PC-3 (cell line): ENCODE measurements at places on chromosomes 5 and 9.

GRCh38 chr5:105448271-105448670 lies 1885.7 kb upstream of the NUDT12 start:
- no peak for DNase-seq

DNA sequence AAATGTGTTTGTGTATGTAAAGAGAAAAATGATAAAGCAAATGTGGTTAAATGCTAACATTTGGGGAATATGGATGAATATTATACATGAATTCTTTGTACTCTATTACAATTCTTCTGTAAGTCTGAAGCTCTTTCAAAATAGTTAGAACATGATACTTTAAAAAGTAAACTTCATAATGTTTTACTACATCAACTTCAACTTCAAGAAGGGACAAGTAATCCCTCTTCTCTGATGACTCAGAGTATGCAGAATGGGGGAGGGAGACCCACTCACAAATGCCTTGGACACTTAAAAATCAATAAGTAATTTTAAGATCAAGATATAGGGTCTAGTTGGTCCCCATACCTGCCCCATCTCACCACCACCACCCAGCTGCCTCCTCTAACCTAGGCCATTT lies 162.4 kb downstream of the ESM1 start:
- DNase-seq = no peak

DNA sequence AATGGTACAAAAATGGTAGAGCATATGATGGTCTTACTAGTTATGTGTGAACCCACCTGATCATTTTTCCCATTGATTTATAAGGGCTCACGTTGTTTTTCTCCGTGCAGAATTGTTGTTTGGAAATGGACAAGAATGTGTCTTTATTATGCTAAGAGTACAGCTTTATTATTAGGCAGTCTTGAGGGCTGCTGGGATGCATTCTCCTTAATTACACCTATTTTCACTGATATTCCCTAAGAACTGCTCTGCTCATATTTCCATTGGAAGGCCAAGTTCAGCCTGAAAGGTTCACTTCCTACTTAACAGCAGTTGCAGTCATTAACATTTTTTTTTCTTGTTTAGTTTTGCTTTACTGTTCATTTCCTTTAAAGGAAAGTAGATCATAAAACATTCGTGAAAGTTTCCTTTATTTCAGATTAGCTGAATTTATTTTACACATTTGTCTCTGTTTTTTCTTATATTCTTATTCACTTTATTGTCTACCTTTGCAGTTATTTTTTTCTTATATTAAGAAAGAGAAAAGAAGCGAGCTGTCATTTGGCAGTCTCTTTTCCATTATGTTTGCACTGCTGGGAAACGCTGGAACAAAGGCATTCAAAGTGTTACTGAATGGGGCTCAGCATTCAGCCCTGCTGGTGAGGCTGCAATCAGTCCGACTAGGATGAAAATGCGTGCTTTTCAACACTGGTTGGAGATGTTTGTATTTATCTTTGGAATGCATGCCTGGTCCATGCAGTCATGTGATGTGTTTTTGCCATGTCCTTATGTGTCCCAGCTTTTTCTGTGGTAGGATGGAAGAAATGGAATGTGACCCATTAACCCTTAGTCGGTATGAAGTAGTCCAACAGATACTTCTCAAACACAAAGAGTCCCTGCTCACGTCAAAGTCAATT lies 602.7 kb upstream of the ZNF608 start:
- no peak for DNase-seq

GRCh38 chr5:142280066-142281007 lies 44.5 kb downstream of the SPRY4 start:
- DNase-seq = no peak

- no peak for DNase-seq
These were observed 122.8 kb downstream of the DEPDC1B start for GRCh38 chr5:60577116-60577515.

DNA sequence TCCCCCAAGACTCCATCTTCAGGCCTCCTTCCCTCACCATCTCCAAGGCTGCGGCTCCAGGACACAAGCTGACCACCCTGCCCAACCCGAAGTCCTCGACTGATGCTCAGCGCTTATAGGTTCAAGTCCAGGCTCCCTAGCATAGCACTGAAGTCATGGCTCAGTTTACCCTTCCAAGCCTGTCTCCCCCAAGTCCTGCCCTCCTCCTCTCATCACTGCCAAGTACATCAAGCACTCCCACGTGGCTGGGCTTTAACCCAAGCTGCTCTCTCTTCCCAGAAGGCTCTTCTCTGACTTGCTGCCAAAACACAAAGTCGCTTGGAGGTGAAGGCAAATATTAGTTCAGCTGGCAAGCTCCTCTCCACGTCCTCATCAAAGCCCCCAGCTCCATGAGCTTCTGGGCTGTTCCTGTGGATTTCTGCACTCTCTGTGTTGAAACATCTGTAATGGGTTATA lies 22.1 kb upstream of the MARCHF6 start:
- peak; percentile 63 for DNase-seq

DNA sequence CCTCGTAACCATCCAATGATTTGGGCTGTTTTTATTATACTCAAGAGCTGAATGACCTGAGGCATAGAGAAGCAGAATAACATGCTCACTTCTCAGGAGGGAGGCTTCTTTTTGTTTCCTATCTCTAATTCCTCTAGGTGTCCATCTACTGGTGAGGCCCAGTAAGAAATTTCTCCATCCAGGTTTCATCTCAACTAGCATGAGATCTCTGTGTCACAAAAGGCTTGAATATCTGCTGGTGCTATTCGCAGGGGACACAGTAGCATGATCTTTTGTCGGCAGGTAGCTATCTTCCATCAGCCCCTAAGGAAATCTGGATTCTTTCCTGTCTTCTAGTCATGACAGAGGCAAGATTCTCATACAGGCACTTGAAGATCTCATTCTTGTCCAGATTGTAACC lies 8.9 kb downstream of the IFNE start:
- DNase-seq = no peak

GRCh38 chr9:117403848-117404247 lies 11.0 kb downstream of the ASTN2 start:
- DNase-seq = no peak

- DNase-seq = no peak
These were observed 58.1 kb downstream of the DENND1A start for GRCh38 chr9:123871781-123872180.

DNA sequence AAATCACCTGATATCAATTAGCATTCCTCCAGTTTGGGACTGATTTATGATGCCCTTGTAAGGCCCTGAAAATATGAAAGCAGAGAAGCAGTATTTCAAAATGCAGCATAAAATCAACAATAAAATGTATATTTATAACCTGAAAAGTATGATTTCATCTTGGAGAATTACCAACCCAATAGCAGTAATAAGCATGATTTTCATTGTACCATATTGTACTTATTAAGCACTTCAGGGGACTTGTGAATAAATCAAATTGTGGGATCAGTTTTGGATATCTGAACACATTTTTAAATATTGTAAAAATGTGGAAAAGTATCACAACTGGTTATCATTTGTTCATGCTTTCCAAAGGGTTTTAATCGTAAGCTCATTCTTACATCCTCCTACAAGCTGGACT lies 250.8 kb downstream of the DMRT2 start:
- DNase-seq = no peak

DNA sequence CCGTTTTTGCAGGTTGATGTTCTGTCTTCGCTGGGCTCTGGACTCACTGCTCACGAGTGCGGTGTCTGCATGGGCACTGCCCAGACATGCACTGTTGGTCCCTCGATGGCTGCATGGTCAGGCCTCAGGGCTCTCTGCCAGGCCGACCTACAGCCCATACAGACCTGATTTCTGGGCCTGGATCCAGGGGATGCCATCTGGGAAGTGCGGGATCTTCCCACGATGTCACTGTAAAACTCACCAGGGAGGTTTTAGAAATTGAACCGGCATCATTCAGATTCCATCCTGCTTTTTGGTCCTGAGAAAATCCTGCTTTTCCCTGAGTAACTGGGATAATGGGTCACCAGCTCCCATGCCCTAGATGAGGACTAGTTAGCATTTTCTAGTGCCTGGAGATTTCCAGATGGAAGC lies 9.1 kb downstream of the S1PR3 start:
- no peak for DNase-seq

GRCh38 chr5:98130261-98131035 lies 643.0 kb upstream of the RGMB start:
- DNase-seq = no peak

- DNase-seq = peak; percentile 84
These were observed 20.7 kb upstream of the ZNF782 start for GRCh38 chr9:96874947-96875460.

DNA sequence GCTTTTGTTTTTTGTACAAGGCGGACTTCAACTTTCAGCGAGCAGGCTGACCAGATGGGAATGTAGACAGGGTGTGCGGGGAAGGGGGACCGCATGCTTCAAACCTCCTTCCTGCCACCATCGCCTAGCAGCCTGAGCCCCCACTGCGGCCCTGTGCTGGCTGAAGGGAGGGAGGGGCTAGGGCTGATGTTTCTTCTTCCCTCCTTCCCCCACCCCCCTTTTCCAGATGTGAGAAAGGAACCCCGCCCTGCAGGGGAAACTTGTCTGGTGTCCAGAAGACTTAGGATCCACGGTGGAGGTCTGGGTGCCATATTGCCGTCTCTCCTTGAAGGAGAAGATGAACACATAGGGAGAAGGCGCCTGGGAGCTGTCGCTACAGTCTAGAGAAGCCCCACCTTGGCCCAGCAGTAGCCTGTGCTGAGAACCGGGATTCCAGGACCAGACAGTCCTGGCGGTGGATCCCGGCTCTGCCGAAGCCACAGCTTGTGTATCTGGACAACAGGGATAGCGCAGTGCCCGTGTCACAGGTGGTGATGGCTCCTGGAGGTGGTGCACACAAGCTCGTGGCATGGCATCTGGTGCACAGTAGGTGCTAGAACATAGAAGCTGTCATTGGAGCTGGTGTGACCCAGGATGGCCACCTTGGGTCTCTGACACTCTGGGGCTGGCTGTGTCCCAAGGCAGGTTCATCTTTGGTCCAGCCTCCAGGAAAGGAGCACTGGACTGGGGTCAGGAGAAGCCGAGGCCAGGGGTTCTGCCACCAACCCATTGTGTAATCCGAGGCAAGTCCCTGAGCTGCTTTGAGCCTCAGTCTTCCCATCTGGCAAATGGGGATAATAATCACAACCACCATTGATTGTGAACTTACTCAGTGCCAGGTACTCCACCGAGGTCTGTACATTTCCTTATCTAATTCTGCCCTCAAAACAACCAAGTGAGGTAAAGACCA lies 205.6 kb downstream of the C9orf50 start:
- DNase-seq = no peak

DNA sequence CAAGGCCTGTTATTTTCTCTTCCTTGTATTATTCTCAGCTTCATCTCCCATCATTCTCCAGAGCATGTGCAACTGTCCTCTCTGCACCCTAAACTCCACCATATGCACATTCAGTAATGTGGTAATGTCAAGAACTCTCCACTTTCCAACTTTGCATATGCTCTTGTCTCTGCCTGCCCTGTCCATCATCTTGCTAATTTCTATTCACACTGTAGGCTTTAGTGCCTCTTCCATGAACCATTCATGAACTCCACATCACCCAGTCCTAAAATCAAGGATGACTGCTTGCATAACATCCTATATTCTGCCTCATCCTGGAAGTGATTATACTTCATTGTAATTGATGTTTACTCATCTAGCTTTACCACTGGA lies 354.8 kb downstream of the PDE4D start:
- no peak for DNase-seq

DNA sequence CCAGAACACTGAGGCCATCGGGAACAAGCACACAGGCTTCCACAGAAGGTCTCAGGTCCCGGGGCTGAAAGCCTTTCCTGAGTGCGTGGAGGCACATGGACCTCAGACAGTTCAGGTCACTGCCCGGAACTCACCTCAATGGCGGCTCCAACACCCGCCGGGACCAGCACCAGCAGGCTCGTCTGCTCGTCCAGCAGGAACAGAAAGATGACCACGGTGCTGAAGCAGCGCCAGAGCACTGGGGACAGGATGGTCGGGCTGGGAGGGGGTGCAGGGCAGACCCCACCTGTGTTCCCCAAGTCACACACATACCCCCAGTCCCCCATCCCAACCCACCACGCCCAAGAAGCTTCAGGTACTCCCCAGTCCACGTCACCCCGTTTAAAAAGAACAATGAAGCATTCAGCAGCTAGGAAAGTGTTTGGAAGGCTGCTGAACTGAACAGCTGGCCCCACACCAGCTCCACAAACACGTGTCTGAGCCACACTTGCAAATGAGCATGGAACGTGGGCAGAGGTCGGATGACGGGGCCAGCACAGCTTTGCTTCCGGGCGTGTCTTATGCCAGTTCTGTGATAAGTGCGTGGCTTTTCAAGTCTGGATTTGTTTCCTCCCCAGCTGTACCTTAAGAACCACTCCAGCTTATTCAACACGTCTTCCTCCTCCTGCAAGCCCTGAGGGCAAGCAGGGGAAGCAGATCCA lies 14.6 kb downstream of the CLPTM1L start:
- no peak for DNase-seq

- DNase-seq = no peak
These were observed 30.2 kb upstream of the TNIP1 start for GRCh38 chr5:151110992-151111391.

- no peak for DNase-seq
These were observed 93.9 kb downstream of the GPBP1 start for GRCh38 chr5:57267805-57268204.

DNA sequence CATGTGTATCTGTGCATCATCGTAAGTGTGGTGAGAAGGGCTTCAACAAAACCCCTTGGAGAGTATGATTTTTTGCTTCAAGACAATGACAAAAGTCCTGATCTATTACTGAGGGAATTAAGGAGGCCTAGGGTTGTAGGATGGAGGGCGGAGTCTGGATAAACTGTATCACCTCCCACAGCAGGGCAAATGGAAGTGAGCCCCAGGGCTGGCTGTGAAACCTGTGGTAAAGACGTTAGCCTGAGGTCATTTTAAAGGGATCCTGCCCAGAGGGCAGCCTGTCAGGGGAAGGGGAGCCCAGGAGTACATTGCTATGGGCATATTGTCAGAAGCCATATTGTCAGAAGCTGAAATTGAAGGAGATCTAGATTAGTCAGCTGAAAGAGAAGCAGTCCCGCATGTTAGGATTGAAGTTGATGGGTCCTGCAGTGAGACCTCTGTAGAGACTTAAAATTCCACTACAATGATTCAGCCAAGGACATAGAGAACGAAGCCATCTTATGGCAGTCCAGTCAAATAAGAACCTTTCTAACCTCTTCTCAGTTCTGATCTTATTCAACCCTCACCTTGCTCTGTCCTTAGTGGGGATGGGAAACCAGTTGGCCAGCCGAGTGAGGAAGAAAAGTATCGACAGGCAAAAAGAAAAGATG lies 26.9 kb downstream of the ADGRV1 start:
- no peak for DNase-seq

- DNase-seq = no peak
These were observed 33.9 kb downstream of the PSD2 start for GRCh38 chr5:139829471-139829870.

GRCh38 chr9:106981396-106982287 lies 118.7 kb downstream of the ZNF462 start:
- no peak for DNase-seq

GRCh38 chr5:174084691-174085154 lies 39.2 kb downstream of the NSG2 start:
- no peak for DNase-seq

DNA sequence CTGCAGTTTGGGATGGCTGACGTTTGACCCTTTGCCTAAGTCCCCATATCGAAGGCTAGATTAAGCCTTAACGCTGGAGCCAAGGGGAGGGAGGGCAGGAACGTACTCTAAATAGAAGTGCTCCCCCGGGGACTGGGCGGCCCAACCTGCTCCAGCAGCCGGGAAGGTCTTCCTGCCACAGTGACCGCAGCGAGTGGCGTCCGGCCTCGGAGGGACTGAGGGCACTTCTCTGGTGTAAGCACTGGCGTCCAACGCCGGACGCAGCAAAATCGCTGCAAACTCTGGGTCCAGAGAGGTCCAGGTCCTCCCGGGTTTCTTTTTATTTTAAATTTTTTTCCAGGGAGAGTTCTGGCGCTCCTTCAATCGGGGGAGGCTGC lies 505 bp upstream of the ACER2 start:
- DNase-seq = no peak
